ENCODE measurements at places on chromosomes 2 and 18. TPM values are rescaled to one million over a fixed set of nuclear protein-coding genes. Genes with fewer than 3 reads are reported as not detected.
A peak's percentile ranks its signal among the peaks of the same experiment; 100 is the strongest.

GRCh38 chr2:60530660-60531281 lies 22.7 kb downstream of the BCL11A start:
- no peak overlapping the region for H3K4me3 ChIP-seq
- H3K27ac ChIP-seq: no peak overlapping the region
- no peaks in the 10 kb centered on the region for H3K36me3 ChIP-seq
- no peaks in the 10 kb centered on the region for H3K4me1 ChIP-seq

DNA sequence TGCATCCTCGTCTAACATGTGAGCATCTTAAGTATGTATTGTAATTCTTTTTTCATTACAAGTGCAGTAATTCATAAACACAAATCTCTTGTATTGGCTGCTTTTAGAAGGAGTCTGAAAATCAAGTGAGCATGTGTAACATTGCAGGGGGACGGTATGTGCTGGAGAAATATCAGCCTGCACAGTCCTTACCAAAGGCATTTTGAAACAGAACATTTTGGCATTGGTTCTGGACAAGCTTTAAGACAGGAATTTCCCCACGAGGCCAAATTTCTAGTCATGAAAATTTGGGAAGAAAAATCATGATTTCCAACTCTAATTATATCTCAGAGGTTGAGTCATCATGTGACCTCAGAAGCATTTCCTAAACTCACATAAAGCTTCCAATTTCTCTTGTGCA lies 24.7 kb upstream of the NRP2 start:
- no peak overlapping the region for H3K4me3 ChIP-seq
- H3K27me3 ChIP-seq: no peaks in the 10 kb centered on the region
- no peak overlapping the region for H3K27ac ChIP-seq
- H3K36me3 ChIP-seq: no peaks in the 10 kb centered on the region
- DNase-seq: no peak

GRCh38 chr2:123179526-123179925 lies 845.6 kb upstream of the CNTNAP5 start:
- H3K27ac ChIP-seq: no peak overlapping the region
- no peaks in the 10 kb centered on the region for H3K36me3 ChIP-seq
- H3K4me1 ChIP-seq: no peaks in the 10 kb centered on the region
- H3K27me3 ChIP-seq: no peaks in the 10 kb centered on the region
- DNase-seq: no peak
- no peak overlapping the region for H3K4me3 ChIP-seq

- no peak overlapping the region for H3K4me3 ChIP-seq
- no peaks in the 10 kb centered on the region for H3K4me1 ChIP-seq
- DNase-seq: no peak
- no peak overlapping the region for H3K27ac ChIP-seq
- H3K27me3 ChIP-seq: no peaks in the 10 kb centered on the region
These were observed 46.7 kb upstream of the GPR17 start for GRCh38 chr2:127599211-127599610.

DNA sequence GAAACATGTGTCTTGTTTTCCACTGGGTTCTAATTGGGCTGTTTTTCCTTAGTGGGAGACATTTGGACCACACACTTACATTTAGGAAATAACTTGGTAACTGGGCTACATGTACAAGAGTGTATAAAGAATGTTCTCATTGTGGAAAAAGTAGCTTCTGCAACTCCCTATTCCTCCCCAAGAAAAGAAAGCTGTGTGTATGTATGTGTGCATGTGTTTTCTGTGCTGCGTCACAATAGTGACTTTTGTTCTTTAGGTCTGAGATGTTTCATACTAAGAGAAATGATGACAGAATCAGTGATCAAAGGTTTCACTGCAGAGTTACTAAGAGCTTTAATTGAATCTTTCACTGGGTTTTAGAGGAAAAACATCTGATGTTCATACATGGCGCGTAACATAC lies 82.7 kb downstream of the TANC1 start:
- H3K4me1 ChIP-seq: peaks cover 35% of the 10 kb centered on the region
- peak overlapping the region; percentile 65 for H3K27ac ChIP-seq
- H3K36me3 ChIP-seq: no peaks in the 10 kb centered on the region
- no peak for DNase-seq
- H3K27me3 ChIP-seq: no peaks in the 10 kb centered on the region
- H3K4me3 ChIP-seq: no peak overlapping the region

GRCh38 chr2:118312969-118313756 lies 224.9 kb downstream of the INSIG2 start:
- H3K36me3 ChIP-seq: no peaks in the 10 kb centered on the region
- no peak overlapping the region for H3K4me3 ChIP-seq
- no peaks in the 10 kb centered on the region for H3K4me1 ChIP-seq
- H3K27me3 ChIP-seq: peaks cover 11% of the 10 kb centered on the region

GRCh38 chr2:65357095-65357958 lies 75.1 kb downstream of the SPRED2 start:
- no peaks in the 10 kb centered on the region for H3K36me3 ChIP-seq
- no peak overlapping the region for H3K27ac ChIP-seq
- H3K4me1 ChIP-seq: no peaks in the 10 kb centered on the region
- no peak for DNase-seq

- no peak overlapping the region for H3K4me3 ChIP-seq
- H3K36me3 ChIP-seq: no peaks in the 10 kb centered on the region
- H3K27me3 ChIP-seq: no peaks in the 10 kb centered on the region
- H3K27ac ChIP-seq: no peak overlapping the region
These were observed 34.8 kb downstream of the SNTG2 start for GRCh38 chr2:985317-985898.

DNA sequence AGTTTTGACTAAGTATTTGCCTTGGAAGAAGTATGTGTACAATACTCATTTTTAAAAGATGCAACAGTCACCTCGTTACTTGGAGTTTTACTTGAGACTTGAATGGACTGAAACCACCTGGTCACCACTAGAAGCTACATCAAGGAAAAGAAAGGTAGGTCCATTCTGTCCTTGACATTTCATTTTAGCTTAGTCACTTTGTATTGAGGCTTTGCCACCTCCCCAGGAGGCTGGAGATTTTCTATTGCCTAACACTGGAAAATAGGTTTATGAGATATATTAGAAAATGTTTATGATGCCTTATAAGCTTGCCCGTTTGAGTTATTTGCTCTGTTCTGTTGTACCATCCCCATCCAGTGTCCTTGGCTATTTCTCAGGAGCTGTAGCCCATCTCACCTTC lies 107.9 kb upstream of the ETAA1 start:
- no peak for DNase-seq
- no peak overlapping the region for H3K27ac ChIP-seq
- H3K4me3 ChIP-seq: no peak overlapping the region
- H3K36me3 ChIP-seq: no peaks in the 10 kb centered on the region

GRCh38 chr2:69957965-69958364 lies 3.5 kb downstream of the ASPRV1 start:
- H3K27me3 ChIP-seq: no peaks in the 10 kb centered on the region
- no peak for DNase-seq
- H3K4me1 ChIP-seq: no peaks in the 10 kb centered on the region

- no peak overlapping the region for H3K27ac ChIP-seq
- H3K36me3 ChIP-seq: no peaks in the 10 kb centered on the region
- H3K4me1 ChIP-seq: no peaks in the 10 kb centered on the region
These were observed 457.2 kb upstream of the MEX3C start for GRCh38 chr18:51654488-51655326.

DNA sequence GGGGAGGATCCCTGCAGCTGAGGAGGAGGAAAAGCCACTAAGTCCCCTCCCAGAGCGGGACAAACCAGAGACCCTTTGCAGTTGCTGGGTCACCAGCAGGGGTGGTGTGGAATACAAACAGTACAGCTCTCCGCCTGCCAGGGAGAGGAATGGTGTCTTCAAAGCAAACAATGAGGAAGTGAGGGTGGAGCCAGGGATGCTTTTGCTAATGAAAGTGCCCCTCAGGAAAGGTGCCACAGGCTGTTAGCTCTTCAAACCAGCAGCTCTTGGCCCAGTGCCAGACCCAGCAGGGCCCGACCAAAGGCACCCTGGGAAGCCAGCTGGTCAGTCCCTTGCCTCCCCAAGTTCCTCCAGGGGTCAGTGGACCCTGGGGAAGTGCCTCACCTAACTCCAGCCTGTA lies 102.8 kb downstream of the HIBCH start:
- peaks cover 40% of the 10 kb centered on the region for H3K4me1 ChIP-seq
- peaks cover 3% of the 10 kb centered on the region for H3K36me3 ChIP-seq
- H3K4me3 ChIP-seq: no peak overlapping the region
- no peak for DNase-seq

DNA sequence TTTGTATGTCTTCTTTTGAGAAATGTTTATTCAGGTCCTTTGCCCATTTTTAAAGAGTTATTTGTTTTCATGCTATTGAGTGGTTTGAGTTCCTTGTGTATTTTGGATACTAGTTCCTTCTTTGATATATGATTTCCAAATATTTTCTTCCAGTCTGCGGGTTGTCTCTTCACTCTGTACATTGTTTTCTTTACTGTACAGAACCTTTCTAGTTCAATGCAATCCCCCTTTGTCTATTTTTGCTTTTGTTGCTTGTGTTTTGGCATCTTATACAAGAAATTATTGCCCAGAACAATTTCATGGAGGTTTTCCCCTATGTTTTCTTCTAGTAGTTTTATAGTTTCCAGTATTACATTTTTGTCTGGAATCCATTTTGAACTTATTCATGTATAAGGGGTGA lies 62.5 kb upstream of the ACVR1C start:
- no peaks in the 10 kb centered on the region for H3K27me3 ChIP-seq
- no peak for DNase-seq

GRCh38 chr18:65435534-65435933 lies 315.3 kb upstream of the CDH7 start:
- H3K27ac ChIP-seq: no peak overlapping the region
- H3K27me3 ChIP-seq: no peaks in the 10 kb centered on the region
- no peaks in the 10 kb centered on the region for H3K36me3 ChIP-seq
- H3K4me1 ChIP-seq: no peaks in the 10 kb centered on the region
- no peak overlapping the region for H3K4me3 ChIP-seq

- H3K4me3 ChIP-seq: no peak overlapping the region
- no peak overlapping the region for H3K27ac ChIP-seq
- H3K4me1 ChIP-seq: no peaks in the 10 kb centered on the region
- DNase-seq: no peak
- no peaks in the 10 kb centered on the region for H3K27me3 ChIP-seq
These were observed 155.0 kb downstream of the ARHGAP15 start for GRCh38 chr2:143284087-143284675.

DNA sequence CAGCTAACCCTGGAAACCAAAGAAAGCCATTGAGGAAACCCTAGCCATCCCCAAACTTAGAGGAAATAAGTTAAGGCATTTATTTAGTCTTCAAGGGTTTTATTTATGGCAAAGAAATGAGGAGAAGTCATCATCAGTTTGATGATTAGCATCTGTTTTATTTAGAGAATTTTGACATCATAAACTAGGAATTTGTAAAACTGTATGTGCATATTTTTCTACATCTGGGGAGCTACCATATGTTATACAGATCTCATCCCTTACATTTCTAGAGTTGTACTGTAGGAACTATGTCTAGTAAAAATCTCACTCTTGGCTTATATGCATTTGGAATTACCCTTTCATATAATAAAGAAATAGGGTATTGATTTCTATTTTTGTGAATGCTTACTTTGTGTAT lies 48.7 kb downstream of the FMNL2 start:
- H3K36me3 ChIP-seq: no peaks in the 10 kb centered on the region
- H3K27me3 ChIP-seq: no peaks in the 10 kb centered on the region
- no peak for DNase-seq
- H3K4me1 ChIP-seq: no peaks in the 10 kb centered on the region

- no peaks in the 10 kb centered on the region for H3K4me1 ChIP-seq
- no peak overlapping the region for H3K27ac ChIP-seq
- no peak overlapping the region for H3K4me3 ChIP-seq
- DNase-seq: no peak
These were observed 16.0 kb upstream of the CHRNA1 start for GRCh38 chr2:174780191-174780840.

GRCh38 chr2:216572582-216573578 lies 60.3 kb upstream of the IGFBP2 start:
- no peaks in the 10 kb centered on the region for H3K27me3 ChIP-seq
- peak; percentile 71 for DNase-seq
- H3K4me3 ChIP-seq: no peak overlapping the region
- peak overlapping the region; percentile 94 for H3K27ac ChIP-seq

DNA sequence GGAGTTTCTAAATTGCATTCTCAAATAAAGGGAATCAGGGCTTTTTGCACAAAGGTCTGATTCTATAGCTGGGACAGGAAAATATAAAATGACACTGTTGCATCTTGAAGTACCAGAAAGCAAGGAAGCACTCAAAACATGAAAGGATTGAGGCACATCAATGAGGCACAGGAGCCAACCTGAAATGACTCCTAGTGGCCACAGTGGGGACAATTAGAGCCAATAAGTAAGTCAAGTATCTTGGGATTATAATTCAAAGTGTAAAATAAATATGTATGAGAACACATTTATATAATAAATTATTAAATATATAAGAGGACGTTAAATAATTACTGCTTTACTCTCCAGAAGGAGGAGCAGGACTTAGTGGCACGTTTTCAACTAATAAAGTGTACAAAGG lies 1259.5 kb upstream of the CDH2 start:
- no peak overlapping the region for H3K27ac ChIP-seq
- no peaks in the 10 kb centered on the region for H3K4me1 ChIP-seq
- no peaks in the 10 kb centered on the region for H3K36me3 ChIP-seq
- DNase-seq: no peak
- no peaks in the 10 kb centered on the region for H3K27me3 ChIP-seq
- no peak overlapping the region for H3K4me3 ChIP-seq

DNA sequence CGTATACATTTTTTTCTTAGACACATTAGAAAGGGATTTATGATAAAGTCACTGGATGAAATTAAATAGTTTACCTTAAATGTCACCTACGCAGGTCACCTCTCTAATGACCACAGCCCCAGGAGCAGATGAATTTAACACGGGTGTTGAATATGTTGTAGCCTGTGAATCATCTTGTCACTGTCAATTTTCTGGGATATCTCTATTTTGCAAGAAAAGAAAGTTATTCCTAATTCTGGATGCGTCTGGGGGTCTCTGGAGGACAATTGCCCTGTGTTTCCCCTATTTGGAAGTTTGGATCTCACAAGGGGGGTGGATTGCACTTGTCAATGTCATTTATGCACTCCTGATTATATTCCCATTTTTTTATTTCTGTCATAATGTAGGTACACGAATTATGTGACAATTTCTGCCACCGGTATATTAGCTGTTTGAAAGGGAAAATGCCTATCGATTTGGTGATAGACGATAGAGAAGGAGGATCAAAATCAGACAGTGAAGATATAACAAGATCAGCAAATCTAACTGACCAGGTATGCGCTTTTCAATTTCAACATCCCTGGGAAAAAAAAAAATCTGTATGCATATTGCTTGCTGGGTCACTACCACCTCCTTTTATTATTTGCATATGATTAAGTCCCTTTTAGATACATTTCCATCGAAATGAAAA lies 7.7 kb downstream of the MEIS1 start:
- no peaks in the 10 kb centered on the region for H3K27me3 ChIP-seq
- no peaks in the 10 kb centered on the region for H3K36me3 ChIP-seq
- H3K4me3 ChIP-seq: peak overlapping the region; percentile 81

FOXI3 gene
- total RNA-seq: not detected

NGEF gene
- 0.43 TPM for total RNA-seq

PJVK gene
- total RNA-seq: not detected

KIF1A gene
- 0.11 TPM for total RNA-seq

UGT1A5 gene
- not detected for total RNA-seq

NHEJ1 gene
- 21.6 TPM for total RNA-seq

POU3F3 gene
- 0.21 TPM for total RNA-seq

ATOH8 gene
- total RNA-seq: 239 TPM

TMEFF2 gene
- not detected for total RNA-seq

VAPA gene
- 109 TPM for total RNA-seq

CHST9 gene
- 0.21 TPM for total RNA-seq

All from ascending aorta (tissue), 2 donors.